Lower lobe of right lung (tissue), 2 donors: ENCODE measurements at places on chromosomes 2 and 18. TPM values are rescaled to one million over a fixed set of nuclear protein-coding genes. Genes with fewer than 3 reads are reported as not detected.

- H3K27me3 ChIP-seq: no peaks in the 10 kb centered on the region
- no peak for DNase-seq
- H3K36me3 ChIP-seq: no peaks in the 10 kb centered on the region
- H3K4me1 ChIP-seq: no peaks in the 10 kb centered on the region
Measured at GRCh38 chr18:60485201-60485600, 112.6 kb upstream of the MC4R start.

LAMA3 gene
- total RNA-seq: 89.1 TPM

DNA sequence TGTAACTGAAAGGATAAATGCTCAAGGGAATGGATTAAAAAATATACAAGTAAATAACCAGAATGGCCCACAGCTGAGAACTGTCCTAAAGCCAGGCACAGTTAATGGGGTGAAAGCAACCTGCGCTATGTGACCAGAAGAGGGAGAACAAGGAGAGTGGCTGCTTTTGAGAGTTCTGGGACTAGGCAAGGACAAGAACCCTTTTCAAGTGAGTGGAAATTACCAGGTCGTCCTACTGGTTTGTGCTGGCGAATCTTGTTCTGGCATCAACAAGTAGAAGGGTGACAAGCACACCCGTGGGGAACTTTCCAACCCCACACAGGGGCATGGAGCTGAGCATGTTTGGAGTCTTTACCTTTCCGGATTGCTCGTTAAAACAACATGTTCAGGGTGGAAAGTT, 82.8 kb downstream of the TMEM17 start:
- H3K27me3 ChIP-seq: no peaks in the 10 kb centered on the region
- no peak overlapping the region for H3K27ac ChIP-seq
- no peak for DNase-seq
- H3K4me3 ChIP-seq: no peak overlapping the region

DNA sequence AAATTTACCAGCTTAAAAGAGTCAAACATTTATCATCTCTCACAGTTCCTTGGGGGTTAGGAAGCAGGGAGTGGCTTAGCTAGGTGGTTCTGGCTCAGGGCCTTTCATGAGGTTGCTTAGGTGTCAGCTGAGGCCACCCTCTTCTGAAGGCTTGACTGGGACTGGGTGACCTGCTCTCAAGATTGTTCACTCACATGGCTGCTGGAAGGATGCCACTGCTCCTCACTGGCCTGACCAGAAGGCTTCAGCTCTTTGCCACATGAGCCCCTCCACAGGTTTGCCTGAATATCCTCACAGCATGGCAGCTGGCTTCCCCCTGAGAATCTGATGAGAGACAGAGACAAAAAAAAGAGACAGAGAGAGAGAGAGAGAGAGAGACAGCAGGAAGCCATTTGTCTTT, 17.3 kb upstream of the RNF152 start:
- no peak overlapping the region for H3K27ac ChIP-seq
- no peak overlapping the region for H3K4me3 ChIP-seq
- H3K36me3 ChIP-seq: no peaks in the 10 kb centered on the region
- no peak for DNase-seq
- no peaks in the 10 kb centered on the region for H3K4me1 ChIP-seq

DNA sequence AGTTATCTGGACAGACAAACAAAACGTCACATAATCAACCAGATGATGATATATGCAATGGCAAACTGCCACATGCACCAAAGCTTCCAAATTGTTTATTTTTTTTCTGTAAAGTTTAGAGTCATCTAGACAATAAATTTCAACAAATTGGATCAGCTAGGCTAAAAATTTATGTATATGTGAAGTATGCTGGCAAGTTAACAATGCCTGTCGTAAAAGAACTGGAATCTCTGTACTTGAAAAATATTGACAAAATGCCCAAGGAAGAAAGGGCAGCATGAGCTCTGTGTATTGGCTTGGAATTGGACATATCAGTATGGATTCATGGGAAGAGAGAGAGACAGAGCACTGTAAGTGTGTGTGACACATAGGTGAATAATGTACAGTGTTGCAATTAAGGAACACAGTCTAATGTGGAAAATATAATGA, 309.8 kb downstream of the ERBB4 start:
- no peaks in the 10 kb centered on the region for H3K36me3 ChIP-seq
- no peaks in the 10 kb centered on the region for H3K4me1 ChIP-seq
- no peak overlapping the region for H3K4me3 ChIP-seq
- no peaks in the 10 kb centered on the region for H3K27me3 ChIP-seq
- no peak for DNase-seq
- no peak overlapping the region for H3K27ac ChIP-seq

MYO5B gene
- 23.3 TPM for total RNA-seq
